Hepatocyte (in vitro differentiated cells): ENCODE measurements at places on chromosomes 12 and 14. TPM values are rescaled to one million over a fixed set of nuclear protein-coding genes. Genes with fewer than 3 reads are reported as not detected.

ATP2B1 gene
- total RNA-seq: 67.2 and 71.4 TPM in 2 replicates

CD163L1 gene
- 0.84 and 1.7 TPM in 2 replicates for total RNA-seq

TXNDC16 gene
- 14.2 and 14.5 TPM in 2 replicates for total RNA-seq

USP44 gene
- total RNA-seq: 0.32 and 0.80 TPM in 2 replicates

PTPRB gene
- 1.2 and 1.7 TPM in 2 replicates for total RNA-seq

- peak; percentile 49 for DNase-seq
These were observed 3.0 kb upstream of the ZC3H14 start for GRCh38 chr14:88559852-88560251.

GRCh38 chr12:105365231-105365630 lies 34.7 kb downstream of the C12orf75 start:
- DNase-seq: no peak

GRCh38 chr12:60494244-60494643 lies 898.4 kb downstream of the SLC16A7 start:
- DNase-seq: peak; percentile 51

DNA sequence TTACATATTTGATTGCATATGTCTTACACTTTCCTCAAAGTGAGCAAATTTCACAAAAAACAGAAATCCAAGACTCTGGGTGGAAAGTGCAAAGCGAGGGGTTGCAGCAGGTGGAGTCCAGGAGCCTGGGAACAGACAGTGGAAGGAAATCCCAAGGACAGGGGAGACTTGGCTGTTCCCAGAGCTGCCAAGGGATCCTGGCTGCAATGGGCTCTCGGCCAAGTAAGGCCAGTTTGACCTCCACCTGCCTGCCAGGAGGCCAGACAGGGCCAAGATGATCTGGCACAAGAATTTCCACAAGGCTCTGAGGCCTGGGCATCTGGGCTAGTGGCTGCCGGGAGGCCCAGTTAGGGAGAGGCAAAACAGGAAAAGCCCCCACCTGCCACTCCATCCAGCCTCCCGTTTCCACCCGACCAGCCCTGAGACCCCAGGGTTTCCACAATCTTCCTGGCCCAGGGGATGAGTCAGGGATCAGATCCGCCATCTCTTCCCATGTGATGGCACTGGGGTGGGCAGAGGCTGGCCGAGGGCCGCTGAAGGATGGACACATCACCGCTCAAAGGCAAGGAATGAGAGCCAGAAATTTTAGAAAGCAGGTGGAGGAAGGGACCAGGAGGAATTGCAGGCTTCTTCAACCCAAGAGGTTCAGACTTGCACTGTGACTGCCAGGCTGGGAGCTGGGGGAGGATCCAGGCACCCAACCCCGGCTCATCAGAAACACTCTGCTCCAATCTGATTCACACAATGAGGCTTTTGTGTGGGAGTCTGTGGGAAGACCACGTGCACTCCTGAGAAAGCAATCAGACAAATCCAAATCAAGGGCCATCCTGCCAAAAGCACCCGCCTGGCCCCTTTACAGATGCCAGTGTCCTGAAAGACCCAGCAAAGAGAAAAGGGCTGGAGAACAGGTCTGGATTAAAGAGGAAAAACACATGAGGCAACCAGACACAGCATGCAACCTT lies 16.3 kb downstream of the SCARB1 start:
- DNase-seq: no peak

DNA sequence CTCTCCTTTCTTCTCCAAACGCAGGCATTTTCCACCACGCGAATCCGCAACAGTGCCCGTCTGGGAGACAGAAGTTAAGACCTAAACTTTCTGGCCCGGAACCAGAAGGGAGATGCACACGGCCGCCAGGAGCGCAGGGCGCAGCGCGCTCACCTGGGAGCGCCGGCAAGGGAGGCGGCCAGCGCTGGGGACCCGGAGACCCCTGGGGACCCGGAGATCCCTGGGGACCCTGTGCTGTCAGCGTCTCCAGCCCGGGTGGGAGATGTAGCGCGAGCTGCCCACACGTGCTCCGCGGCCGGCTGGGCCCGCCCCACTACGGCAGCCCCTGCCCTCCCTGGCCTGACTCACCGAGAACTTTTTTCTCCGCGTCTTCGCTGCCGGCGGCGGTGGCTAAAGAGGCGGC lies 620 bp downstream of the YBX3 start:
- DNase-seq: peak; percentile 81

DNA sequence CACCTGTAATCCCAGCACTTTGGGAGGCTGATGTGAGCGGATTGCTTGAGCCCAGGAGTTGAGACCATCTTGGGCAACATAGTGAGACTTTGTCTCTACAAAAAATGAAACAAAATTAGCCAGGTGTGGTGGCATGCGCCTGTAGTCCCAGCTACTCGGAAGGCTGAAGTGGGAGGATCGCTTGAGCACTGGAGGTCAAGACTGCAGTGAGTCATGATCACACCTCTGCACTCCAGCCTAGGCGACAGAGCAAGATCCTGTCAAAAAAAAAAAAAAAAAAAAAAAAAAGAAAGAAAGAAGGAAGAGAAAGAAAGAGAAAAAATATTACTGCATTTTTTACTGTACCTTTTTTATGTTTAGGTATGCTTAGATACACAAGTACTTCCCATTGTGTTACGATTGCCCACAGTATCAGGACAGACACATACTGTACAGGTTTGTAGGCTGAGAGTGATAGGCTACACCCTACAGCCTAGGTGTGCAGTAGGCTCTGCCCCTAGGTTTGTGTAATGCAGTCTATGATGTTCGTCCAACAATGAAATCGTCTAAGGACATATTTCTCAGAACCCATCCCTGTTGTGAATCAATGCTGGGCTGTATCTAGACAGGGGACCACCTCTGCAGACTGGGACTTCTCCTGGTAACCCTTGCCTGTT lies 160.4 kb upstream of the PWP1 start:
- DNase-seq: no peak

- DNase-seq: peak; percentile 77
These were observed 4.7 kb downstream of the NAB2 start for GRCh38 chr12:57093415-57094207.

GRCh38 chr12:12899530-12900380 lies 8.4 kb downstream of the GPRC5A start:
- peak; percentile 80 for DNase-seq

DNA sequence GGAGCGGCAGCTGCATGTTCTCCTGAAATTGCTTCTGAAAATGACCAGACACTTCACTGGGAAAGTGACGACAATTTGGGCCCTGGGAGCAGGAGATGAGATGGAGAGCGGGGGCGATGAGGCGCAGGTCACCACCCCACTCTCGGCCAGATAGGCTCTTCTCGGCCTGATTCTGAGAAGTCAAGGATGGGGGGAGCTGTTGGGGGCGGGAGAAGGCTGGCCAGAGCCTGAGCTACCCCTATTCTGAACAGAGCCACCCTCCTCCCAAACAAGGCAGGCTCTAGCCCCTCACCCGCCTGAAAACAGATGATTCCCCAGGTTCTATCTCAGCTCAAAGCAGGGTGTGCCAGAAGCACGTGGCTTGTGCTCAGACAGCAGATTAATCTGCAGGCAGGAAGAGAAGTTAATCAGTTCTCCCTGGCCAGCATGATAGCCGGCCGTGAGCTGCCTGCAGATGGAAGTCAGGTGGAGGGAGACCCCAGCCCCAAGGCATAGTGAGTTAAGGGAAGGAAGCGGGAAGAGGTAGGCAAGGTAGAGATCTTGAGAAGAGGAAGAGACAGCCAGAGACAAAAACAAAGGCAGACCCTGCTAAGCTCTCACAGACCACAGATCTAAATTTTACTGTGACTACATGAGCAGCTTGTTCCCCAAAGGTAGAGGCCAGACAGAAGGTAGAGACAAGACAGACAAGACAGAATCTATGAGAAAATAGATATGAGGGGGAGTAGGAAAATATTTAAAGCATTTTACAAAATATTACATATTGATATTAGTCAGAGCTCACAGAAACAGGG lies 10.9 kb upstream of the TAC3 start:
- no peak for DNase-seq

GRCh38 chr14:21860172-21860571 lies 186.6 kb upstream of the OR4E1 start:
- no peak for DNase-seq

DNA sequence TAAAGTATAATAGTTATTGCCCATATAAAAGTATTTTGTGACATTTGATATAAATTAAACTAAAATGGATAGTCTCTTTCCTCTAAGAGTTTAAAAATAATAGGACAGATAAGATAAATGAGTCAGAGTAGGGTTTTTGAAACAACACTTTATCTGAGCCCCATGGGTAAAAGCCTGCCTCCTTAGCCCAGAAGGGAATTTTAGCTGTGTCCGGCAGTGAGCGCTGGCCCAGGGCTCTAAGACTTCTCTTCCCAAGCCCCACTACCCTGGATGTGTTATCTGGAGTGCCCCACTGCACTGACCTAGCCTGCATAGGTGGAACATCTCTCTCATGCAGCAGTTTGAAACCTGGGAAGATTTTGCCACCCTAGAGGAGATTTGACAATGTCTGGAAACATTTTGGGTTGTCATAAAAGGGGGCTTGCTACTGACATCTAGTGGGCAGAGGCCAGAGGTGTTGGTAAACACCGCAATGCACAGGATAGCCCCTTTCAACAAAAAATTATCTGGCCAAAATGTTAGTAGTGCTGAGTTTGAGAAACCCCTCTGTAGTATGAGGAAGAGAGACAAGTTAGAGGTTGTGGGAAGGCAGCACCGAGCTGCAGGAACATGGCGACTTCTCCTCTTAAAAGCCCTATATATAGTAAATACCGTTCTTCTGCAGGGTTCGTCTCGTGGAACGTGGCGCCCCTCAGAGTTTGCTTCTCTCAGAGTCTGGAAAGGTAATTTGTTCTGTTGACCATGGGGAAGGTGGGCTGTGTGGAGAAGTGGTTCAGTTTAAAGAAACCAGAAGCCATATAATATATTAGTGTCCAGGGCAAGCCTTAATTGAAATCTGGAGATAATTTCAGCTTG lies 29.3 kb upstream of the ATF1 start:
- peak; percentile 48 for DNase-seq

DNA sequence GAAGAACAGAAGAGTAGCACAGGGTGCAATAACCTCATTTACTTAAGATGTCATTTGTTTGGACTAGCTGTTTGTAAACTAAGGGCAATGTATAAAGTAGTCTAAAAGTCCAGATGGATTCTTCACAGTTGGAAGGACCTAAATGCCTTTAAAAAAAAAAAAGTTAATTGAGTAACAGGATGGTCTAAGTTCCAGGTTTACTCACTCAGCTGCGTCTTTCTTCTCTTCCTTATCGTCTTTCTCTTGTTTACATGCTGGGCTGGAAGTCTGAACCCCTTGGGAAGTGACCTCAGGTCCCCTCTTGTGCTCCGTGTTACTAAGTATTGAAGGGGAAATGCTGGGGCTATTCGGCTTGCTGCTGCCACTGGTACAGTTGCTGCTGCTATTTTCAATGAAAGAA lies 82.5 kb downstream of the SH2B3 start:
- DNase-seq: peak; percentile 33

GRCh38 chr14:74575936-74576335 lies 36.1 kb downstream of the LTBP2 start:
- DNase-seq: no peak

- no peak for DNase-seq
These were observed 83.0 kb downstream of the EPS8 start for GRCh38 chr12:15706010-15706676.

- DNase-seq: no peak
These were observed 30.6 kb downstream of the BORCS5 start for GRCh38 chr12:12387501-12387900.

DNA sequence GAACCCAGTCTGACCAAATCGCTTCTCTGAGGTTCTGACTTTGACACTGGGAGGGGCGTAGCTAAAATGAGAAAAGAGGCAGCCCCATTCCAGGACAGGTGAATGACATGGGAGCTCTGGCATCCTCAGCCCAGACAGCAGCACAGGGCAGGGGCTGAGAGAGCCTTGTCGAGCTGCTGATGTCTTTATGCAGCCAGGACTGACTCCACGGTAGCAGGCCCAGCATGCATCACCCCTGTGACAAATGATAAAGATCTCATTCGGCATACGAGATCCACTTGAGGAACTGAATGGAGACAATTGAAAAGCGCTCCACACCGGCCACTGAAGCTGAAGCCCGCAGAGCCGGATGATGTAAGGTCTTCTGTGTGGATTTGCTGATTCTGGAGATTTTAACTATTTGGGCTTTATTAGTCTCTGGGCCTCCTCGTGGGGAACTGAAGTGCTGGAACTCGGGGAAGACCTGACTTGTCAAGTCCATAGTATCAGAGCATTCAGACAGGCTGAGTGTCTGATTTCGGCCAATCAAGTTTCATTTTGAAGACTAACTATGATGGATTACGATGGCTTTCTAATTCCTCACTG lies 56.9 kb upstream of the MAP1LC3B2 start:
- DNase-seq: no peak

DNA sequence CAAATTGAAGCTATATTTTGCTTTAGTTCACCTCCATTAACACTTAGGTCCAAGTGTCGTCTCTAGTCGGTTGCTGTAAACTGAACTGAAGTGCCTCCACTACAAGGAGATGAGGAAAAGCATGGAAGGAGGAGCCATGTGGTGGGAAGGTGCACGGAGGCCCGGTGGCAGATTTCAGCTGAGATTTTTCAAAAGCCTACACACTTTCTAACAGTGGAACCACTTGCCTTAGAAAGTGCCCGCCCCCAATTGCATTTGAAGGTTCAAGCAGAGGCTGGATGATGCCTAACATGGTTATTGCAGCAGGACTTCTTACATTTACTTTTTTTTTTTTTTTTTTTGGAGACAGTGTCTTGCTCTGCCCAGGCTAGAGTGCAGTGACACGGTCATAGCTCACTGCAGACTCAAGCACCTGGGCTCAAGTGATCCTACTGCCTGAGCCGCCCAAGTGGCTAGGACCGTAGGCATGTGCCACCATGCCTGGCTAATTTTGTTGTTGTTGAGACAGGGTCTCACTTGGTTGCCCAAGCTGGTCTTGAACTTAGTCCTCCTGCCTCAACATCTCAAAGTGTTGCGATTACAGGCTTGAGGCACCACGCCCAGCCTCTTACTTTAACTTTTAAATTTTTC lies 27.6 kb downstream of the EML1 start:
- DNase-seq: no peak

DNA sequence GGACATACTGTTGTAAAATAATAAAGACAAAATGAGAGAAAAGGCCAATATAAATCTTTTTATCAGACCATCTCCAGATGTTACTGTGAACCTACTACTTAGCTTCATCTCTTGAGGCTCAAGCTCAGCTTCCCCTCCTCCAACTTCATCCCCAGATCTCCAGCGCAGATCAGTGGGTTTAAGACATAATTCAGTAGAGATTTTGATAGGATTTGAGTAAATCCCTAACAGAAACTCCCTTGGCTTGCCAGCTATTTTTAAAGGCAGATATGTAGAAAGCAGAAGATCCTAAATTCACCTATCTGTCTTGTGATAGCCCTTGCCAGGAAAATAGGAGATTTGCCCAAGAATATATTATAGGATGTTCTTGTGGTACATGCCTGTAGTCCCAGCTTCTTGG lies 236.7 kb downstream of the FBXL14 start:
- no peak for DNase-seq
